ENCODE measurements at places on chromosomes 13 and 19.

GRCh38 chr19:29671393-29672160, 6.3 kb downstream of the PLEKHF1 start:
- DNase-seq: peak; percentile 59

GRCh38 chr19:19493841-19494546, 21.4 kb downstream of the TSSK6 start:
- DNase-seq: no peak

GRCh38 chr19:13212759-13213330, 62.6 kb downstream of the IER2 start:
- DNase-seq: peak; percentile 80

DNA sequence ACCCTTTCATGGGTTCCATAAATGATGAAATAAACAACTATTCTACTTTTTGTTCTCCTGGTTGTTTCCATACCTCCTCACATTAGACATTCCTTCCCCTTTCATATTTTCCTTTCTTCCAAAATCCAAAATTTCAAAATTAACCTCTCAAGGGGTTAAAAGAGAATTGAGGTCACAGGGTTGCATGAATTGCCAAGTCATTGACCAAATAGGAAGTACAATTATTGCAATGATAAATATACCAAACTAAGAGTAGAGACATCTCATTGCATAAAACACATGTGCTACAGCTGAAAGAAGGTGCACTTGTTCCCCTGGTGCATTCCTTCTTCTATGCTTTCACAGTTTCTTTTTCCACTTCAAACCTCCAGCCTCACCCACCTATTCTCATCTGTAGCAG, 136.1 kb downstream of the KCTD12 start:
- DNase-seq: no peak

DNA sequence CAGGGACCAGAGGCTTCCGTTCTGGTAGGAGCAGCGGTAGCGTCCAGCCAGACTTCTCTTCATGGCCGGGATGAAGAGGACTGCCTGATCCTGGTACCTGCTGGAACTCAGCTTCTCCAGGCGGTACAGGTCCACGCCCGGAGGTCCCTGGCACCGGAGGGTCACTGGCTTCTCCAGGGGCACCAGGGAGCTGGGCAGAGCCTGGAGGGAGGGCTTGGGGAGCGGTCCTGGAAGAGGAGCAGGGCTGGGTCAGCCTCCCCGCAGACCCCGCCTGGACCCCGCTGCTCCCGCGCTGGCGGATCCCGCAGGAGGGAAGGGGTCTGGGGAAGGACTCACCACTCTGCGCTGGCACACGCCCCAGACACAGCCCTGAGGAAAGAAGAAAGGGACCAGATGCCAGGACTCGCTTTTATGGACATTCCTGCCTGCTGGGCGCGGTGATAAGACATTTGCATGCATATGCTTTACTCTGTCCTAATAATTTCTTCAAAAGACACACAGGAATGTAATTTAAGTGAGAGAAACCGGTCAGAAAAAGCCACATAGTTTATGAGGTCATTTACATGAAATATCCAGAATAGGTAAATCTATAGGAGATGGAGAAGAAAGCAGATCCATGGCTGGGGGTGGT, 5.8 kb downstream of the GP6 start:
- no peak for DNase-seq

- DNase-seq: no peak
Observed at GRCh38 chr13:64674126-64674525, 2556.0 kb downstream of the PCDH9 start.

- DNase-seq: no peak
Observed at GRCh38 chr19:48569814-48570213, 17.8 kb downstream of the SULT2B1 start.

GRCh38 chr13:31377946-31378345, 178.2 kb downstream of the B3GLCT start:
- DNase-seq: no peak

DNA sequence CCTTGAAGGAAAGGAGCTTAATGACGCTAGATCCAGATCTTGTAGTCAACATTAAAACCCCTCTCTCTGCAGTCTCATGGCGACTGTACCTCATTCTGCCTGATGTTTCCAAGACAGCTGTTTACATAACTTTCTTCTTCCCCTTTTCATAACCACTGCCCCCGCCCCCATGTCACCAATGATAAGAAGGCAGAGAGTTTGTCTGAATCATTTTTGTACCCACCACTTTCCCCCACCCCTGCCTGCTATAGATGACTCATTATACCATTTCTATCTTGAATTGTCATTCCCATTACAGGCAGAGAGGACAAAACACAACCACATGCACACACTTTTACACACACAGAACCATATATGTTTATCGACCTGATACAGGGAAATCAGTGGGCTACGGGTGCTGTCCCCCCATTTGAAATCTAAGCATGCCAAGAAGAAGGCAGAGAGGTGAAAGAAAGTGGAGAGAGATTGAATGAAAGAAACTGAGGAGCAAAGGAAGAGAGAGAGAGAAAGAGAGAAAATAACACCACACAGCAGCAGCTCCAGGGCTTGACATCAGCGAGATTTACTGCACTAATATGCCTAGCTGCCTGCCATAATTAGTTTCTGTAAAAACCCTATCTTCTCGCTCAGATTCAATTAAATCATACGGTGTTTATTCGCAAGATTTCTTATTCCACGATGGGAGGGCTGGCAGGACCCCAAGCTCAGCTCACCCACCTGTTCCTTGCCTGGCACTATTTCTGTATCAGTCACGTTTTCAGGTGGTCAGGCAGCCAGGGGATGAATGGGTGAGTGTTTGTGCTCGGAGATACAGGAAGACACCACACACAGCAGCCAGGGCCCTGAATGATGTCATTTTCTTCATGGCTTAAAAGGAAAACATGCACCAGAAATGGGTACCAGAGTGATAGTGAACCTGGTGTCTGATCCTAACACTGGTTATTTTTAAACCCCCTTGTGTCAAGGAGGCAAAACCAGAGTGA, 114.3 kb upstream of the SERP2 start:
- DNase-seq: peak; percentile 49

DNA sequence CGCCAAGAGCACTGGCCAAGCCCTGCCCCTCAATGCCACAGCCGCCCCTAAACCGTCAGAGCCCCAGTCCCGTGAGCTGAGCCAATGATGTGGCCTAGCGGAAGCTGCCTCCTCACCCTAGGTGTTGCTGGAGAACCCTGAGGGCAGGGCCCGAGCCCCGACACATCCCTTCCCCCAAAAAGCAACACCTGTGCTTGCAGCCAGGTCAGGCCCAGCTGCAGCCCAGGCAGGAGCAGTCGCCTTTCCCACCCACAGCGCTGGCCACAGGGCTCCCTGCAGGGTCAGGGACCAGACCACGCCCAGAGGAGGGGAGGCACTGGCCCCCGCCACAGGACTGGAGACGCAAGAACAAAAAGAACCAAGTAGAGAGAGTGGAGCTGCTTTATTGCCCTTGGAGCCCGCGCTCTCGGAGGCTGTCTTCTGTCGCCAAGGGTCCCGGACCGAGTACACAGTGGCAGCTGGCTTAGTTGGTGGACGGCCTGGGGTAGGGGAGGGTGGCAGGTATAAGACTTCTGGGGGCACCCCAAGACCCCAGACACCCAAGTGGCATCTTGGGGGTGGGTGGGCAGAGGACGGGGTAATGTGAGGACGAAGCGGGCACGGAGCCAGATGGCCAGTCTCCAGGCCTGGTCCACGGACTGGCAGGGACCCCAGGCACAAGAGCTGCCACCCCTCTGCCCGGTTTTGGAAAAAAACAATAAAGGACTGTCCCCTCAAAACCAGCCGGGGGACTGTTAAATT, 3.3 kb downstream of the P2RY11 start:
- DNase-seq: no peak

- no peak for DNase-seq
Observed at GRCh38 chr19:44782729-44783128, 5.0 kb downstream of the CBLC start.

Data from left colon (tissue), 2 donors.